ENCODE measurements at places on chromosomes 4 and X.

DNA sequence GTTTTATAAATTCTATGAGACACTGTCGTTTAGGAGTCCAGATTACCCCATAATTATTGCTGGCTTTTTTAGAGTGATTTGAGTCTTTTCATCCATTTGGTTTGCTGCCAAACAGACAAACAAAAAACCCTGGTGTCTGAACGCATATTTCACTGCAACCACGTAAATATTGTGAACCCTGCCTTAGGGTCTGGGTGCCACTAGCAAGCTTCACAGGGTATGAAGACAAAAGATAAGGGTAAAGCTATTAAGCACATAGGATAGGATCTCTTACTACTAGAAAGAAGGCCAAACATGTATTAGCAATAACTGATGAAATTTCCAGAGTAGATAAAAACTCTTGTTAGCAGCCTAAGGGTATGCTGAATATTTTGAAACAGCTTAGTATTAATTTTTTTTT, 143.3 kb downstream of the BANK1 start:
- no peak for DNase-seq

GRCh38 chr4:679104-679481, 4.8 kb downstream of the MYL5 start:
- DNase-seq: no peak

- no peak for DNase-seq
These were observed 101.2 kb downstream of the AFF1 start for GRCh38 chr4:87035881-87036509.

- no peak for DNase-seq
These were observed 47.1 kb upstream of the CLNK start for GRCh38 chr4:10731690-10732089.

DNA sequence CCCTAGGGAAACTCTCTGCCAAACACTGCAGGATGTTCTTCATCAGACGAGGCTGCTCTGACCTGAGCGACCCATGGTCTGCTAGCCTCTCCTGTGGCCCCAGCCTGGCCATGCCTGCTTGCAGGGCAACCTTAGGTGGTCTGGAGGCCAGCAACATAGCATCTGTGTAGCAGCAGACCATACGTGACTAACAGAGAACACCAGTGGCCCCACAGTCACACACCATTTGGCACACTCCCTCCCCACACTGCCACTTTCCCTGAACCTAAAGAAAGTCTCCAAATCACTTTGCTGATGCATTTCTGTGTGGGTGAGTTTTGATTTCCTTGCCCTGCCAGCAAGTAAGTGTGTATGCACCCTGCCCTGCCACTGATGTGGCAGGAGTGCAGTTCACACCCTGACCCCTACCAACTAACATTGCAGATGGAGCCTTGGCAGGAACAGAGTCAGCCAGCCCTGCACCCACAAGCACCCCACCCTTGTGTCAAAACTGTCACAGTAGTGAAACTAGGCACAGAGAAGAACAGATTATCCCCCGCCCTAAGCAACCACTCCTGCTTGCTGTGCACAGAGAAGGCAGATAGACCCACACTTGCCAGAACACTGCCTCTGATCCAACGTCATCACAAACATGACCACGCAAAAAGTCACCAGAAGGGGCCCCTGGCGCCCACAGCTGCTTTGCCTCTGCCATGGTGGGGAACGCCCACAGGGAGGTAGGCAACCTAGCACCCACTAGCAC, 249.1 kb downstream of the SPIN4 start:
- no peak for DNase-seq

DNA sequence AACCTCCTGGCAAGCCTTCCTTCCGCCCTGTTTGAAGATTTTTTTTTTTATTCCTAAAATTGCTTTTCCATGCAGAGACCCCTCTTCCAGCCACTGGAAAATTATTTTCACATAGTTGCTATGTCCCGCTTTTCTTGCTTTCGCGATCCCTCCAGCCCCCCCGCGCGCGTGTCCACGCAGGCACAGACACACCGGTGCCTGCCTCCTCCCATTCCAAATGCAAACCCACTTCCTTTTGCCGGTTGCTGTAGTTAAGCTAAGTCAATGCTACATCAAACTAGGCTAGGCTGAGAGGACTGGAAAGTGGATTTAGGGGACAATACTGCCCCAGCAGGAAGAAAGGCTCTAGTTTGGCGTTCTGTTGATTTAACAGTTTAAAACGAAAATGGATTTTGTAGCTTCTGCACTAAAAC, 111.0 kb downstream of the DHX15 start:
- peak; percentile 48 for DNase-seq

DNA sequence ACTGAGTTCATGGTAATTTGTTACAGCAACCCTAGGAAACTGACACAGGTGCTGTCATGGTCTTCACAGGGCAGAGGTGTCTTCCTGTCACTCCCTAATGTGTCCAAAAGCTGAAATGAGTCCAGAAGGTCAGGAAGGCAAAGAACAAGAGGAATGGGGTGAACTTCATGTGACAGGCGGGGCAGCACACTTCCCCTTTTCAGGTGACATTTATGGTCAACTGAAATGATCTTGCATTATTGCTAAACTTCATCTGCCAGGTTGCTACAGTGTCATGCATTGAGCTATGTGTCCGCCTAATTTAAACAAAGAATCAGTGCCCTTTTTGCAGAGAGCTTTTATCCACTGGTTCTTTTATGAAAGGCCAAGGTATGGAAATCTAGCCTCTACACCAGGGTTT, 15.9 kb upstream of the CCDC149 start:
- no peak for DNase-seq

DNA sequence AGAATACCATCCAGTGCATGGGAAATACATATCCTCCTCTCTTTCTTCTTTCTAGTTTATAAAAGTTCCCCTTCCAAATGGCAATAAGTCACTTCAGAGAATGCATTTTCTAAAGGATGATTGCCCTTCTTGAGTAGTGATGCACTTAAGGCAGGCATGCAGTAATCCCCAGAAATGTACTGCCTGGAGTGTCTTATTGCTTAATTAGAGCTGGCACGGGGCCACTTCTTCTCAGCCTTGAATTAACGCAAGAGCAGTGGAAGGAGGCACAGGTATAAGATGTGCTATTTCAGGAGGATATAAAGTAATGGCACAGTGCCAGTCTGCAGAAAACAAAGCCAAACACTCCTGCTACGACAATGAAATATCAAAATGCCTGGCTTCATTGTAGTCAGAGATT, 371.4 kb upstream of the FAM241A start:
- DNase-seq: peak; percentile 7

DNA sequence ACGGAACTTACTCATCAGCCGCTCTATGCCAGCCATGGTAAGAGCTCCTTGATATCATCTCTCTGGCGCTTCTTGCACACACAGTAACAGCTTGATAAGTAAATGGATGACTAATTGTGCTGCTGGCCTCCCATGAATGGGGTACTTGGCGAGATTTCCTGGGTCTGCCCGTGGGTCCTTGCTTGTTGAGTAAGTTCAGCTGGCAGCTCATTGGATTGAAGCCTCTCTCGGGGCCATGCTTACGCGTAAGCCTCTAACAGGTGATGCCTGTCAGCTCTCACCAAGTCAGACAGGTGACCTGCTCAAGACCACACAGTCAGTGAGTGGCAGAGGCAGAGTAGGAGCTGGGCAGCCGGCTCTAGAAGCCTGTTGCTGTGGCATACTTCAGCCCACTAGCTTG, 7.7 kb downstream of the NSG1 start:
- no peak for DNase-seq

- DNase-seq: peak; percentile 45
These were observed 494 bp downstream of the SPOCK3 start for GRCh38 chr4:167233685-167234315.
